ENCODE measurements at places on chromosomes 12 and 14.

GRCh38 chr14:93263416-93263815 lies 56.4 kb downstream of the UBR7 start:
- no peak for DNase-seq

GRCh38 chr12:5402009-5402935 lies 29.6 kb upstream of the NTF3 start:
- DNase-seq = no peak

GRCh38 chr12:89475203-89475990 lies 49.2 kb downstream of the GALNT4 start:
- no peak for DNase-seq

DNA sequence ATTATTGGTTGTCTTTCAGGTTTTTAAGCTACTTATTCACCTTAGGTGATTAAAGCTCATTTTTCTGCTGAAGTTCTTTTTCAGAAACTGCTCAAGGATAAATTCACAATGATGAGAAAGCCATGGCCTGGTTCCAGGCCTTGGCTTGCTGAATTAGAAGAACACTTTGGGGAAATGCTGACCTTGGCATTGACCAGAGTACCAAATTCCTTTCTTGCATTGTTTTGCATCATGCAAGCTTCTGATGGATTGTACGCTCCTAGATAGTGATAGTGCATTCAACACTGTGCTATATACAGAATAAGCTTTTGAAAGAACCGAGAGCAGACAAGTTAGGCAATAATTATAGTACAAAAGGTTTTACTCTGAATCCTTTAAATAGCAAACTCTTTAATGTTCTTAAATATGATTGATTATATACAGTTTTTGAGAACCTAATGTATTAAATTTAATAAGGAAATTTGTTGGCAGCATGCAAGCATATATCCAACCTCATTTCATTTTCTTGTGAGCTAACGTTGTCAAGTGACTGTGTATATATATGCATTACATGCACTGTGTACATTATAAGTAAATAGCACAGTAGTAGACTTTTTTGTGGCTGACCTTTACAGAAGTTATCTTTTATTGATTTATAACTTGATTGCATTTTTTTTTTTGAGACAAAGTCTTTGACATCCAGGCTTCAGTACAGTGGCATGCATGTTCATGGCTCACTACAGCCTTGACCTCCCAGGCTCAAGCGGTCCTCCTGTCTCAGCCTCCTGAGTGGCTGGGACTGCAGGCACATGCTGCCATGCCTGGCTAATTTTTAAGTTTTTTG lies 99.2 kb downstream of the DIP2B start:
- DNase-seq = no peak

- no peak for DNase-seq
Measured at GRCh38 chr12:18750085-18750484, 12.2 kb downstream of the CAPZA3 start.

DNA sequence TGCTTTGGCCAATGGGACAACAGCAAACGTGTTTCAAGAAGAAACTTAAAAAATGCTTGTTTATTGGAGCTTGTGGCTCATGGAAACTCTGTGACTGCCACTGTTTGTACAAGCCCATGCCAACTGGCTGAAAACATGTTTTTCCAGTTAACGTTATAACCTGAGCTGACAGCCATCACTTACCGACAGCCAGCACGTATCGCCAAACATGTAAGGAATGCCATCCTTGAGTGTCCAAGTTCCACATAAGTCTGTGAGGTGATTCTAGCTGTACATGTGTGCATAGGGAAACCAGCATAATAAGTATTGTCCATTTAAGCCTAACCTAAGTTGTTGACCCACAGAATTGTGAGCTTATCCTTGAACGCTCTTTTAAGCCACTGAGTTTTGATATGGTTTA lies 596.9 kb downstream of the TRHDE start:
- no peak for DNase-seq

DNA sequence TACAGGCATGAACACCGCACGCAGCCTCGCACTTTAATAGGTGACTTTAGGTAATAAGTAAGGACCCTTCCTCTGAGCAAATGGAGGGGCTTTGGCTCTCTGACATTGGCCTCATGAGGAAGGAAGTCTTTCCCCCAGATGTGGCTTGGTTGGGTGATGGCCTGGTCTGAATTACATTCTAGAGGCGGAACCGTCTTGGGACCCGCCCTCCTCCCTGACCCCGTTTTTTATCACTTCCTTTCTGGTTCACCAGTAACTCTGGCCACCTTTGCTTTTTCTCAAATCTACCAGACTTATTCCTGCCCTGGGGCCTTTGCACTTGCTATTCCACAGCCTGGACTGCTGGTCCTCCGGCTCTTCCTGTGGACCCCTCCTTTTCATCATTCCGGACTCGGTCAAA lies 13.4 kb downstream of the ALDH2 start:
- no peak for DNase-seq

DNA sequence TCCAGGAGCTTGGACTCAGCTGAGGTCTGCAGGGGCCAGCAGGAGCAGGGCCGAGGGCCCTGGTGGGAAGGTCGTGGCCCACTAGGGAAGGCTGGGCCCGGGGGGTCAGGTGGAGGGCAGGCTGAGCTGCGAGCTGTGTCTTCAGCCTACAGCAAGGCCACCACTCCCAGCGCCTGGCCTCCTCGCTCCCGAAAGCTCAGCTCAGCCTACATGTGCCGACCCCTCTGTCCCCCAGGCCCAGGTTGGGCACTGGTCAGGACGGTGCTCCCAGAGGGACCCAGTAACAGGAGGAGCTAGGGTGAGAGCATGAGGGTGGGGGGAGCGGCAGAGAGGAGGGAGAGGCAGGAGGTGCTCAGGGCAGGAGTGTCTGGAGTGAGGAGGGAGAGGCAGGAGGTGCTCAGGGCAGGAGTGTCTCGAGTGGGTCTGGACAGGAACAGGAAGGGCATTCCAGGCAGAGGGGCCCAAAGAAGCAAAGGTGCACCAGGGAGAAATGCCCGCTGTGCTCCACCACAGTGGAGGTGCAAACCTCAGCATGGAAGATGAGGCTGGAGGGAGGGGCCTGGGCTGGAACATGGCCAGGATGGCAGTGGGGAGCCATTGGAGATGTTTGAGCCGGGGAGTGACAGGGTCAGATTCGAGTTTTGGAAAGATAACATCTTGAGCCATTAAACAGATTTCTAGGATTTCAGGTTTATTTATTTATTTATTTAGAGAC lies 29.1 kb upstream of the GPR132 start:
- DNase-seq = no peak

Data from activated naive CD4-positive, alpha-beta T cell (primary cell).